ENCODE measurements at places on chromosomes 5 and 9.

DNA sequence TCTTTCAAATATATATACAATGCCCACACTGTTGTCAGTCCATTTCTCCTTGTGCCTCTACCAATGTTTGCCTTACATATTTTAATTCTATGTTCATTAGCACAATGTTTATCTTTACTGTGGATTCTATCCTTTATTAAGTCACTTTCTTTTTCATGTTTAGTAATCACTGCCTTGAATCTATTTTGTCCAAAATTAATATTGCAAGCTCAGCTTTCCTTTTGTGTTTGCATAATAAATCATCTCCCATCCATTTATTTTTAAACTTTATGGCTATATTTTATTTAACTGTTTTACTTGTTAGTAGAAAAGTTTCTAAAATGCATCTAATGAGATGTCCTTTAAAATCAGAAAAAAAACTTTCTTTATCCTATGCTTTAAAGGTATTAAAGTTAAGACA is 126.8 kb upstream of the ACOT12 start:
- no peak for DNase-seq

DNA sequence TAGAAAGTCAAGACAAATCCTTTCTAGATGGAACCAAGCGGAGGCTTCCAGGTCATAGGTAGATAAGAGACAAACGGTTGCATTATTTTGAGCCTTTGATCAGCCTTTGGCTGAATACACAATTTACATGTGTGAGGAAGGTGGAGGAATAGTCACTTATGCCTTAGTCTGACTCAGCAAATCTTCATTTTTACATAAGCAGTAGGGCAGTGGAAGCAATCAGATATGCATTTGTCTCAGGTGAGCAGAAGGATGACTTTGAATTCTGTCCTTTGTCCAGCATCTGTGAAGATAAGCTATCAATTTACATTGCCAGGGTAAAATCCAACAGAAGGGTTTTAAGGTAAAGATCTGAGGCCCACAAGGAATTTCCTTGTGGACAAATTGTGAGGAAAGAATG is 23.8 kb downstream of the TUSC1 start:
- no peak for DNase-seq

DNA sequence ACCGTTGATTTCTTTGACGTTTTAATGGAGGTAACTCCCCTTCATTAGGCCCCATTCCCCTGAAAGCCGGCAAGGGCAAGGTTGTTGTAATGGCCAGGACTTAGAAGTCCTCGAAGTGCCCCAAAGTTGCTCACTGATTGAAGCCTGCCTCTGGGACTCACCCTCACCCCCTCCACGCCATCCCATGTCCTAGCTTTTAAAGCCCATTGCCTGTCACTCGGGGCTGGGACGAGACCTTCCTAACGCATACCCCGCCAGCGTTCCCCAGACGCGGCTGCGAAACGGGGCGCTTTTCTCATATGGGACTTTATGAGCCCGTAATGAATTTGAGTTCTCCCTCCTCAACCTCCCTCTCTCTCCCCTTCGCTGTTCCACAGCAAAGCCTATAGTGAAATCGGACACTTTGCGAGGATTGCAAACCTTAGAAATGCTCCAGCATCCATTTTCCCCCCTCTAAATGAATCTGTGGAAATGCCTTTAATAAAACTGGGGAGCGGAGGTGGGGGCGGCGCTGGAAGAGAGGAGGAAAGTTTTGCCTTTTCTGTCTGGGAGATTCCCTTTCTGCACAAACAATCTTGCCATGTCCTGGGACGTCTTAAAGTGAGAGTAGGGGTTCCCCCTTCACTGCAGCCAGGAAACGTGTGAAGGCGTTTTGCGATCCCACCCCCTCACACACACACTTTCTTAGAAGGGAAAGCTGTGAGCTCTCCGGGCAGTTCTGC is 1.5 kb downstream of the PAPPA start:
- no peak for DNase-seq

GRCh38 chr5:78424665-78425064 is 64.2 kb downstream of the SCAMP1 start:
- DNase-seq, result no peak

DNA sequence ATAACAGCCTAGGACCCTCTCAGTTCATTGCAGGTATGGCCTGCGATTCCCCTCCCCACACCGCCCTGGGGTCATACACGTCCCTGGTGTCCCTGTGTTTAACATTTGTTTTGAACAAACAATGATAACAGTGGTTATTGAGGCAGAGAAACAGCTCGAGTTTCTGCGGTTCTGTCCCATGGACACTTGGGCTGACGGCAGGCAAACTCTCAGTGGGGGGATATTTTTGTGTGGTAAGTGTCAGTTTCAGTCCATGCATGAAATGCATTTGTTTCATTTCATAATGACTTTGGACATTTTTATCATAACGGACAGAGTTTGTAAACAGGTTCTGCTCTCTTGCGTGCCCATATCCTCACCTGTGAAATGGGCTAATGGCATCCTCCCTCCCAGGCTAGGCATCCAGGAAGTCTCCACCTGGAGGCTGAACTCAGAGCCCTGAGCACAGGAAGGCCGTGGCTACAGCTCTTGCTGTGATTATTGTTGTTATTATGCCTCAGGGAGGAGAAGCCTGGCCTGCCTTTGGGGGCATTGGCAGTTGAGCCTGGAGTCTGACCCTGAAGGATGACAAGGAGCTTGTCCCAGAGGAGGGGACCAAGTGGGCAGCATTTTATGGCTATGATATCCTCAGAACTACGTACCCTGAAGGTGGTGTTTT is 190.9 kb downstream of the GADD45G start:
- no peak for DNase-seq
